ENCODE measurements at places on chromosomes 2 and 18. TPM values are rescaled to one million over a fixed set of nuclear protein-coding genes. Genes with fewer than 3 reads are reported as not detected.

- H3K27ac ChIP-seq, result no peak overlapping the region
- H3K36me3 ChIP-seq, result no peaks in the 10 kb centered on the region
- no peak overlapping the region for H3K4me3 ChIP-seq
- no peak for DNase-seq
- H3K4me1 ChIP-seq, result no peaks in the 10 kb centered on the region
These were observed 324.0 kb downstream of the DSEL start for GRCh38 chr18:67192535-67192934.

DNA sequence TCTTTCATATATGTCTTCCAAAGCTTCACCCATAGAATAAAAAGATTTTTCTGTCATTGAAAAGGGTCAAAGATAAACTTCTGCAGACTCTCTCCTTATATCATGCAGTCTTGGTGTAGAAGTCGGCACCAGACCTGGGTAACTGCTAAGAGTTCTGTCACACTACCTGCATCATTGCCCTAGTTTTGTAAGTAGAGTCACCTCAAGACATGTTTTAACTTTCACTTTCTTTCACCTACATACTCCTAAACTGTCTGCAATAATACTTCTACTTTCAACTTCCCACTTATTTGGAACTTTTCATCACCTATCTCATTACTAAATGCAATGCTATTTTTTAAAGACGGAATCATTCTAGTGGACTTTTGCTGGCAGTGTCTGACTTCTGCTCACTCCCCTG lies 475.6 kb upstream of the VRK2 start:
- DNase-seq, result no peak
- H3K27me3 ChIP-seq, result no peaks in the 10 kb centered on the region
- no peaks in the 10 kb centered on the region for H3K36me3 ChIP-seq
- no peaks in the 10 kb centered on the region for H3K4me1 ChIP-seq
- H3K4me3 ChIP-seq, result no peak overlapping the region

DNA sequence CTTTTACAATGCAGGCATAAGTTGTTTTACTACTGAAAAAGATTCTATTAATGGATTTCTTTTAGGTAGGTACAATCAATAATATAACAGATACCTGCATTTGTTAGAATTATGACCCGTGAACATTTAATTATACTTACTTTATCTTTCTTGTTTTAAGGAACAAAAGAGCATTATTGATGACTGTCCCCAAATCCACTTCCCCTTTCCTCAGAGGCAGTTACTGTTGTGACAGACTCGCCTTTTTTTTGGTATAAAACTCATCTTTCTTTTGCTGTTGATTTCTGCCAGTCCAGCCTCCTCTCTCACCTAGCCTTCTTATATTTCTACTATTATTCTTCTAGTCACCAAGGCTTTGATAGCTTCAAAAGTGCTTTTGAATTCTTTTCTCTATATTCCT lies 12.1 kb downstream of the ACTR3 start:
- peak overlapping the region; percentile 62 for H3K27ac ChIP-seq
- H3K27me3 ChIP-seq, result no peaks in the 10 kb centered on the region
- H3K4me3 ChIP-seq, result no peak overlapping the region
- H3K36me3 ChIP-seq, result peaks cover 54% of the 10 kb centered on the region

- no peak overlapping the region for H3K27ac ChIP-seq
- H3K36me3 ChIP-seq, result peaks cover 25% of the 10 kb centered on the region
- no peak overlapping the region for H3K4me3 ChIP-seq
- DNase-seq, result no peak
- peaks cover 24% of the 10 kb centered on the region for H3K4me1 ChIP-seq
- H3K27me3 ChIP-seq, result no peaks in the 10 kb centered on the region
These were observed 12.6 kb downstream of the GPD2 start for GRCh38 chr2:156448766-156449165.

GRCh38 chr2:46164529-46165301 lies 132.5 kb upstream of the EPAS1 start:
- no peak overlapping the region for H3K27ac ChIP-seq
- H3K27me3 ChIP-seq, result no peaks in the 10 kb centered on the region
- no peaks in the 10 kb centered on the region for H3K36me3 ChIP-seq
- H3K4me1 ChIP-seq, result no peaks in the 10 kb centered on the region
- no peak for DNase-seq

- H3K4me3 ChIP-seq, result no peak overlapping the region
- H3K4me1 ChIP-seq, result no peaks in the 10 kb centered on the region
- no peak overlapping the region for H3K27ac ChIP-seq
- no peaks in the 10 kb centered on the region for H3K36me3 ChIP-seq
- H3K27me3 ChIP-seq, result no peaks in the 10 kb centered on the region
These were observed 166.1 kb downstream of the PID1 start for GRCh38 chr2:229104974-229105387.

DNA sequence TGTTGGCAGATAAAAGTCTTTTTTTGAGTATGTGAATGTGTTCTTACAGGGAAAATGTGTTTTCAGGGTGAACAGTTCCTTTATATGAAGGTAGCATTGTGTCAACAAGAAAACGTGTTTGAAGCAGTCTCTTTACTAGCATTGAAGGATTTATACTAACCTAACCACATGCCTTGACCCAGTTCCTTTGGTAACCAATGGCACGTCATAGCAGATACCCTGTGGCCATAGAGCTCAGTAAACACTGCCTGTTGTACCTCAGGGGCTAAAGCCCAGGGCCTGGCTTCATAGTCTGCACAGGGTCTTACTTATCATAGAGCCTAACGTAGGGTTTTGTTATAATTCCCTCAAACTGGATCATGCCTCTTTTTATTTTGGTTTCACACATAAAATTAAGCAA lies 32.1 kb upstream of the NFU1 start:
- no peak overlapping the region for H3K4me3 ChIP-seq
- no peaks in the 10 kb centered on the region for H3K27me3 ChIP-seq
- peaks cover 21% of the 10 kb centered on the region for H3K36me3 ChIP-seq
- DNase-seq, result no peak

DNA sequence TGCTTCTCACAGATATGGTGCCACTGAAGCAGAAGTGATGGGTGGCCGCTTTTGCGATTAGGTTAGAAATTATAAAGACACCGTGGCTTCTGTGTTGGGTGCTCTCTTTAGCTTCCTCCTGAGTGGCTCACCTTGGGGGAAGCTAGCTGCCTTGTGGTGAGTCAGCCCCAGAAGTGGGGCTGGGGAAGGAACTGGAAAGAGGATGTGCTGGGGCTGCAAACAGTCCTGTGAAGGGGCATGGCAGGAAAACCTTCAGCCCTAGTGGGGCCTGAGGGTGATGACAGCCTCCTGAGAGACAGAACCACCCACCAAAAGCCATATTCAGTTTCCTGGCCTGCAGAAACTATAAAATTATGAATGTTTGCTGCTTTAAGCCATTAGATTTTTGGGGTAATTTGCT lies 8.9 kb upstream of the ASB18 start:
- no peaks in the 10 kb centered on the region for H3K36me3 ChIP-seq
- H3K4me1 ChIP-seq, result no peaks in the 10 kb centered on the region
- DNase-seq, result no peak
- peaks cover 25% of the 10 kb centered on the region for H3K27me3 ChIP-seq

- no peak for DNase-seq
- no peaks in the 10 kb centered on the region for H3K36me3 ChIP-seq
- H3K4me3 ChIP-seq, result no peak overlapping the region
- H3K4me1 ChIP-seq, result no peaks in the 10 kb centered on the region
- H3K27me3 ChIP-seq, result no peaks in the 10 kb centered on the region
These were observed 31.6 kb upstream of the AFF3 start for GRCh38 chr2:100174026-100174431.

GRCh38 chr2:46461709-46462171 lies 17.6 kb upstream of the TMEM247 start:
- no peaks in the 10 kb centered on the region for H3K36me3 ChIP-seq
- DNase-seq, result no peak
- H3K27me3 ChIP-seq, result no peaks in the 10 kb centered on the region
- H3K27ac ChIP-seq, result no peak overlapping the region
- peaks cover 8% of the 10 kb centered on the region for H3K4me1 ChIP-seq

- no peak for DNase-seq
- no peaks in the 10 kb centered on the region for H3K27me3 ChIP-seq
- H3K4me3 ChIP-seq, result no peak overlapping the region
These were observed 38.2 kb downstream of the SNRPD1 start for GRCh38 chr18:21650311-21650710.

DNA sequence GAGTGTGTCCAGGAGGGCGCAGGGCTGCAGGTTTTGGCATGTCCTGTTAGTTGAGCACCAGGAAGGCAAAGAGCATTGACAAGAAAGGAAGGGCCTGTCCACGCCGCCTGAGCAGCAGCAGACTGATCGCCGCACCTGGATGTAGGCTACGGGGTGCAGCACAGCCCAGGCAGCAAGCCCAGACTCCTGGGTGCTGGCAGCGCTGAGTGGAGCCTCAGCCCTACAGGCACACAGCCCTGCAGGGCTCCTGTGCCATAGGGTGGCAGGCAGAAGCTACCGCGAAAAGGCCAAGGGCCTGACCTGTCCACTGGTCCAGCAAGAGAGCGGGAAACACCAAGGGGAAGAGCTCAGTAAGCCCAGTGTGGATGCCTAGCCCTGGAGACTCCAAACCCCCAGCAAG lies 198.0 kb downstream of the HDAC4 start:
- H3K4me1 ChIP-seq, result peaks cover 18% of the 10 kb centered on the region
- no peak overlapping the region for H3K27ac ChIP-seq
- no peaks in the 10 kb centered on the region for H3K27me3 ChIP-seq
- no peak for DNase-seq
- peaks cover 2% of the 10 kb centered on the region for H3K36me3 ChIP-seq
- no peak overlapping the region for H3K4me3 ChIP-seq

DNA sequence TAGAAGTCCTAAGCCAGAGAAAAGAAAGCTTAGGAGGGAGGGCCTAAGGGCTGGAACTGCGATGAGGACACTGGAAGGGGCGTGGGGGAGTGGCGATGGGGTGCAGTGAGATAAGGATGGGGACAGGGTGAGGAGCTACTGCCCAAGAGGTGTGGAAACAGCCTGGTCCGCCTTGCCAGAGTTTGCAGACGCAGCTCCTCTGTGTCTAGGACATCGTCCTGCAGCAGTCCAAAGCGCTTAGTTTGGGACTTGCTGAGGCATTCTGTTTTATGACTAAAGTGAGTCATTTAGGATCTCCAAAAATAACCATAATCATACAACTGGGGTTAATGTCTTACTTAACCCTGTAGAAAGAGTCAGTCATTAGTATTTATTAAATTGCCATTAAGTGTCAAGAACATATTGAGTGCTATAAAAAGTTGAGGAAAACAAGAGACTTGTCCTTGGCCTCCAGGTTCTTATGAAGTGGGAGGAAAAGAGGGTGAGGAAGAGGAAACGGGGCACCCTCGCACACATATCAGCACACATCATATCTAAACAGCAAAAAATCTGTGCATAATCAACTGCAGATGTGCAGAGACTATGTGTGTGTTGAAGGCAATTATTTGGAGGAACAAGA lies 74.8 kb downstream of the CDK15 start:
- H3K4me3 ChIP-seq, result no peak overlapping the region
- peaks cover 47% of the 10 kb centered on the region for H3K27me3 ChIP-seq
- H3K27ac ChIP-seq, result no peak overlapping the region

DNA sequence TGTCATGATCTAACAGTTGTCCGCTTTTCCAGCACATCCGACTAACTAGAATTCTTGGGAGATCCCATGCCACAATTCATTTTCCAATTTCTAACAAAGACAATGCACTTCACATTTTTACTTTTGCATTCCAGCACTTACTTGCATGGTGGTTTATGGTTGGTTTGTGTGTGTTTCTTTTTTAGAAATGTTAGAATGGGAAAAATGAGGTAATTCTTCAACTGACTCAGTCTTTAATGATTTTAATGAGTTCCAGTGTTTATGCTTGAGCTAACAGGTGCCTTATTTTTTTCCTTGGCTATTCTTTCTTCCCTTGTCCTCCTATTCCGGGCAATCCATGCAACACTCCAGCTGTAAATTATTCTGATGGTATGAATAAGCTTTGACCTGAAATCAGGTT lies 46.4 kb downstream of the SLC8A1 start:
- no peak for DNase-seq
- no peak overlapping the region for H3K4me3 ChIP-seq
- H3K27ac ChIP-seq, result no peak overlapping the region
- H3K36me3 ChIP-seq, result no peaks in the 10 kb centered on the region
- H3K27me3 ChIP-seq, result no peaks in the 10 kb centered on the region

DNA sequence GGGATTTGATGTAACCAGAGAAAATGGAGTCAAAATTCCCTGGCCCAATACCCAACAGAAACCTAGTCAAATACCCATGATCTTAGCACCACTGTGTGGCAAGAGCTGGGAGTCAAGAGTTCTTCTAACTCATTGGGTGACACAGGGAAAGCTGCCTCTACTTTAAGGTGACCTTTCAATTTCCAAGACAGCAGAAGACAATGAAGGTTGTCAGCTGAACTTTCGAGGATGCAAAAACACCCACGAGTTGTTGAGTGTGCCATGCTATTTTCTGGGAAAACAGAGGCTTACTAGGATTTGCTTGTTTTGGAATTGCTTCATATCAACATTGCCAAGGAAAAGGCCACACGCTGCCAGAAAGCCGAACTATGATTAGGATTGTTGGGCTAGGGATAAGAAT lies 61.6 kb upstream of the CYRIA start:
- H3K4me1 ChIP-seq, result peaks cover 5% of the 10 kb centered on the region
- H3K27ac ChIP-seq, result no peak overlapping the region
- peaks cover 14% of the 10 kb centered on the region for H3K27me3 ChIP-seq

DNA sequence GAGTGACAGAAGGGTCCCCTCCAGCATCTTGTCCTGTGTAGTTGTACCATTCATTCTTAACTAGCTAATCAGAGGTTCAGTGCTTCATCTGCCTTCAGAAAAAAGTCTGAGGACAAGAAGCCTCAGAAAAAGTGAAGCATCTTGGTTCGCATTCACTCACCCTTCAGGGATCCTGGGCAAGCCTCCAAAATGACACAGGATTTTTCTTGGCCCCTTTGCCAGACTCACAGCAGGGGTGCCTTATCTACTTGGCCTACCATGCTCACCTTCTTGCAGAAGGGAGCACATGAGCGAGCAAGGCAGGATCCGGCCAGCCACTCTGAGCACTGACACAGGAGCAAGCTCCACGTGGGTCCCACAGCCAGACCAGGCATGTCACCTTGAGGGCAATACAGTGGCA lies 43.1 kb upstream of the XDH start:
- DNase-seq, result no peak
- no peak overlapping the region for H3K4me3 ChIP-seq
- H3K27ac ChIP-seq, result no peak overlapping the region

GRCh38 chr2:113257516-113258264 lies 21.0 kb downstream of the PAX8 start:
- no peak overlapping the region for H3K4me3 ChIP-seq
- no peaks in the 10 kb centered on the region for H3K36me3 ChIP-seq
- H3K27ac ChIP-seq, result no peak overlapping the region
- no peaks in the 10 kb centered on the region for H3K27me3 ChIP-seq
- peaks cover 36% of the 10 kb centered on the region for H3K4me1 ChIP-seq
- DNase-seq, result no peak

DNA sequence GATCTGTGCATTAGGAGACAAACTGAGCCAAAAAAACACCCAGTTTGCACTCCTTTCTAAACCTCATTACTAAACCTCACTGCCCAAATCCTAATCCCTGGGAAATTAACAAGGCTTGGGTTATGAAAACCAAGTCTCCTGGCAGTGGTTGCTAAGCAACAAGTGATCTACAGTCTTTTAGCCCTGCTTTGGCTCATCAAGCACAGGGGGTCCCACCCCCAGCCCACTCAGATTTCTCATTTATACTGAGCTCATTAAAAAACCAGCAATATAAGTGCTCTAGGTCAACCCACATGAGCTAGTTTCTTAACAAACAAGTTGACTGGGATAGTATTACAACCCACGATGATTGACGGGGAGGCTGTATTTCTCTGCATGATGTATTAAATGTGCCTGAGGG lies 18.4 kb downstream of the DNER start:
- H3K27ac ChIP-seq, result no peak overlapping the region
- no peak for DNase-seq
- H3K27me3 ChIP-seq, result peaks cover 6% of the 10 kb centered on the region
- no peaks in the 10 kb centered on the region for H3K36me3 ChIP-seq
- no peak overlapping the region for H3K4me3 ChIP-seq
- H3K4me1 ChIP-seq, result no peaks in the 10 kb centered on the region

Gene ASXL3
- total RNA-seq, result not detected

Gene CFAP210
- not detected for total RNA-seq

Gene MARCHF4
- total RNA-seq, result not detected

Gene COLEC12
- not detected for total RNA-seq

Gene SERPINB11
- total RNA-seq, result not detected

Gene TMEM127
- 15.0 TPM for total RNA-seq
